Natural killer cell (primary cell): ENCODE measurements at places on chromosomes 6 and 20.
A peak's percentile ranks its signal among the peaks of the same experiment; 100 is the strongest.

DNA sequence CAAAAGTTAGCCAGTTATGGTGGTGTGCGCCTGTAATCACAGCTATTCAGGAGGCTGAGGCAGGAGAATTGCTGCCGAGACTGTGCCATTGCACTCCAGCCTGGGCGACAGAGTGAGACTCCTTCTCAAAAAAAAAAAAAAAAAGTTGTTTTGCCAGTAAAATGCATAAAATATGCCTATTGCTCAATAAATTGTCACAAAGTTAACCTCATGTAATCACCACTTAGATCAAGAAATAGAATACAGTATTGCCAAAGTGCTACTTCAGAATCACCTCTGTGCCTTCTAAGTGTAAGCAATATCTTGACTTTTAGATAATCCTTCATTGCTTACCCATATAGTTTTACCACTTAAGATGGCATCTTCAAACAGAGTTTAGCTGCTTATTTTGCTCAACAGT is 80.7 kb downstream of the TRMT11 start:
- no peak overlapping the region for H3K27ac ChIP-seq
- no peaks in the 10 kb centered on the region for H3K4me1 ChIP-seq
- no peaks in the 10 kb centered on the region for H3K36me3 ChIP-seq
- no peaks in the 10 kb centered on the region for H3K27me3 ChIP-seq
- H3K4me3 ChIP-seq = no peak overlapping the region

DNA sequence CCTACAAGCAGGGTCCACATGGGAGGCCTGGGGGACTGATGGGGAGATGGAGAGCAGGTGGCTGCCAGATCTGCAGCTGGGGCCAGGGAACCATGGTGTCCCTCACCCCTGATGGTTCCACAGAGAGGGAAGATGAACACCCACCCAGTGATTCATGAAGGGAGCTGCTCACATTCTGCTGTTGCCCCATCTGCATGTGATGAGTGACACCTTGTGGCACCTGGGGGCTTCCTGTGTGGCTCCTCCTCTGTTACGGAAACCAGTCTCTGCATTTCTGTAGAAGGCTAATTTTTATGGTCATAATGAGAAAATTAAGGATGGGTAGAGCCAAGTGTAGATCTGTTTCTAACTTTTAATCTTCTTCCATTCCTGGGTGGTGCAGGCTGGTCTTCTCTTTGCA is 217.1 kb downstream of the SMOC2 start:
- no peak overlapping the region for H3K4me3 ChIP-seq
- no peak for DNase-seq
- no peaks in the 10 kb centered on the region for H3K27me3 ChIP-seq
- H3K4me1 ChIP-seq = no peaks in the 10 kb centered on the region

GRCh38 chr6:14276667-14277404 is 159.3 kb downstream of the CD83 start:
- DNase-seq = no peak
- no peak overlapping the region for H3K4me3 ChIP-seq
- H3K36me3 ChIP-seq = no peaks in the 10 kb centered on the region

DNA sequence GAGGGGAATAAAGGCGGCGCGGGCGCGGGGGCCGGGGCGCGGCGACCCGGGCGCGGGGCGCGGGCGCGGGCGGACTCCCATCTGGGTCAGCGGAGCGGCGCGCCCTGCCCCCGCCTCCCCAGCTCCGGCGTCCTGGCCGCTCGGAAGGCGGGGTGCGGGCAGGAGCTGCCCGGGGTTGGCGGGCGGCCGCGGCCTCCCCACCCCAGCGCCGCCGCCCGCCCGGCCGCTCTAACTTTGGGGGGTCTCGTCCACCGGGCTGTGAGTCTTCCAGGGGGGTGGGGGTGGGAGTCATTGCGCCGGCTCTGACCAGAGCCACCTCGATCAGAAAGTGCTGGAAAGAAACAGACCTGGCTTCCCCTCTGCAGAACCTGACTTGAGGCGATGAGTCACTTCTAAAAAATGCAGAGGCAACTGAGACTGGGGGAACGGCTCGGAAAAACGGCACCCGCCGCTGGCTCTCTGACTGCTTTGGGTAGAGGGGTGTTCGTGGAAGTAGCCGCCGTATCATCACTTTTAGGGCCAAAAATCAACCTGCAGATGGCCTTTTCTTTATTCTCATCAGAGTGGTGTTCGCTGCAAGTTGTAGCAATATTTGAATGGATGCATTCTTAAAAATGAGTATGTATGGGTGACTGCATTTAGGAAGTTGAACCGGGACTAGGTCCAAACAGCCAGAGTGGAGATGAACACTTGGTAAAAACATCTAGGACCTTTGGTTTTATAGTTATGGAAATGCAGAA is 667 bp downstream of the CAP2 start:
- DNase-seq = no peak
- no peaks in the 10 kb centered on the region for H3K4me1 ChIP-seq
- H3K36me3 ChIP-seq = no peaks in the 10 kb centered on the region
- H3K4me3 ChIP-seq = no peak overlapping the region
- H3K27ac ChIP-seq = no peak overlapping the region

DNA sequence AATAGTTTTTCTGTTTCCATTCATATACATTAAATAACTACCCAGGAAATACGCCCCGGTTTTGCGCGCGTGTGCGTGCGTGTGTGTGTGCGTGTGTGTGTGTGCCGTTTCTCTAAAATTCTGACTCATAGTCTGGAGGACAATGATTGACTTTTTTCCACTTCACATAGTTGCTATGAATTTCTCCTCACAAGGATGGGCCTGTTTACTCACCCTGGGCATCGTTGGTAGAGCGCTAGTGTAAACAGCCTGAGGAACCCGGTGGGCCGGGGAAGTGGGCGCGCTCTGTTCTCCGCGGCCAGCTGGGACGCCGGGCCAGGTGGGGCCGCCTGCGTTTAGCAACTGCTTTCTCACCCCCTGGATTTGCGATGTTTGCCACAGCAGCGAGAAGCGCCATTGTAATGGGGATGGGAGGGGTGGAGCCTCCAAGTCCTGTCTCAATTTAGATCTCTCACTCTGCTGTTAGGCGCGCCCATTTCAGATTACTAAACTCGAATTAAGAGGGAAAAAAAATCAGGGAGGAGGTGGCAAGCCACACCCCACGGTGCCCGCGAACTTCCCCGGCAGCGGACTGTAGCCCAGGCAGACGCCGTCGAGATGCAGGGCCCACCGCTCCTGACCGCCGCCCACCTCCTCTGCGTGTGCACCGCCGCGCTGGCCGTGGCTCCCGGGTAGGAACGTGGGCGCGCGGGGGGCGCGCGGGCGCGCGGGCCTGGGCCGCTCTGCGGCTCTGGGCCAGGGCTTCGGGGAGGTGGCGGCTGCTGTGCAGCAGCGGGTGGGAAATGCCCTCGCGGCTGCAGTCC is at the start of gene CD109:
Gene CD109 (plus strand): TSS at position 585 of the 803 bp plus-strand sequence. CDS start 13 bp downstream, at position 598.
- H3K4me1 ChIP-seq = peaks cover 9% of the 10 kb centered on the region
- no peak within 1 kb of the TSS for H3K27ac ChIP-seq
- no peaks in the 10 kb centered on the region for H3K27me3 ChIP-seq
- DNase-seq = peak; percentile 57

GRCh38 chr6:53038141-53038540 is 27.1 kb upstream of the FBXO9 start:
- H3K27ac ChIP-seq = no peak overlapping the region
- DNase-seq = no peak
- H3K27me3 ChIP-seq = no peaks in the 10 kb centered on the region
- H3K4me3 ChIP-seq = no peak overlapping the region
- H3K36me3 ChIP-seq = peaks cover 49% of the 10 kb centered on the region
